ENCODE measurements at places on chromosomes 1 and 21.

DNA sequence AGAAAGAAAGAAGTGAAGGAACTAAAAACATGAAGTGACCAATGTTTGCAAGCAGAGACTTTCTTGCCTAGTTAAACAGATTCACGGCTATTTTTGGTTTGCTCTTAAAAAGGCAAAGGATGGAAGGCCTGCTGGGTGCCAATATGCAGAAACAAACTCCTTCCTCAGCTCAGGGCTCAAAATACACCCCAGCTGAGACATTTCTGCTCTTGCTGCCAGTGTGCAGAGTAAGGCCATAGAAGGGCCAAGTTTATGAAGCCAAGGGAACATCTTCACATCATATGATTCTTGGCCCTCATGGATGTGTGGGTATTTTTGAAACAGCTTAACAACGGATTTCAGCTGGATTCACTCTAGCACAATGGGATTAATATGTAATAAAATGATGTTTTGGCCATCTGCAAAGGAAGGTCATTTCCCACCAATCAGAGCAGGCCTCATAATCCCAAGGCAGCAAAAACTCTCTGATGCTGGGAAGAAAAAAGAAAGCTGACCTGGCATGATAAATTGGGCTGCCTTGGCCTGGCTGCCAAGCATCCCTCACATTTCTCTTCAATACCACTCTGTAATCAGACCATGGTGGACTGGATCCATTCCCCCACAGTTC is 70.7 kb downstream of the CAPZB start:
- no peak for DNase-seq

DNA sequence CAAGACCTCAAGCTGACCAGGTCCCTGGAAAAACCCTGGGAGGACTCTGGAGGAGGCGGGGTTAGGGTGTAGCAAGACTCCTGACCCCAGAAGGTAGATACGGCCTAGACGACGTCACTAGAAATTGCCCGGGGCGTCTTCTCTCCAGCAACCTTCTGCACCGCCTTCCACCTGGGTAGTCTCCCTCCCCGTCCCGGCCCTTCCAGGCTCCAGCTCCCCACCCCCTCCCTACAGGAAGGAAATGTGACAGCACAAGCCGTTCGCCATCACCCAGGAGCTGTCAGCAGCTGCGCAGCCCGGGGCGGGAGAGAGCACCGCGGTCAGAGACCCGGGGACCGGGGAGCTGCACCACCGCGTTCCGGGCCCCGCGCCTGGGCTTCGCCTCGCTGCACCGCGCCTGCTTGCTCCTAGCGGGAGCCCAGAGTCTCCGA is 20.0 kb downstream of the SERTAD4 start:
- peak; percentile 7 for DNase-seq

DNA sequence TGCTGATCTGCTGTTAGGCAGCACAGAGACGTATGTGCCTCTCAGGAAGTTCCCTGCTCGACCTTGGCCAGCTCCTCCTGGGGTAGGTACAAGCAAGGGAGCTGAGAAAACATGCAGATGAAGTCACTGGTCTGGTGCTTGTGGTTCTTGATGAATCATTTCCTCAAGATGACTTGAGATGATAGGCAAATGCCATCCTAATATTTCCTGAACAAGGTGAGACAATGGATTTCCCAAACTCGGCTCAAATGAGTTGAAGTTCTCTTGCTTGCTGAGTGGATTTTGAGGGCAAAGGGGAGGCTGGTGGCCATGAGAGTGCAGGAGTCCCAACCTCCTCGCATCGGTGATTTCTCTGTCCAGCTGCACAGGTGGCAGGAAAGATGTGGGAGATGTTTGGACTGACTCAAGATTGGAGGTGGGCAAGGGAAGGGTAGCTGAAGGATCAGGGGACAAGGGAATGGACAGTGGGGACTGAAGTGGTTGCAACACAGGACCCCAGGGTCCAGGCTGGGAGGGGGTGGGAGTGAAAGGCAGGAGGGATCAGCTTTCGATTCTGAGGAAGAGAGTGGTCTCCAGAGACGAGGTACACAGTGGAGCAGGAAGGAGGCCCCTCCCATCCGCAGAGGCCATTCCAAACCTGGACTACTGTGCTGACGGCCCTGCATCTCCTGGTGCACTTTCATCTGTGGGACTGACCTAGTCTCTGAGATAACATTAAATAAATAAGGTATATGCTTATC is 63.9 kb downstream of the CAPN2 start:
- no peak for DNase-seq

DNA sequence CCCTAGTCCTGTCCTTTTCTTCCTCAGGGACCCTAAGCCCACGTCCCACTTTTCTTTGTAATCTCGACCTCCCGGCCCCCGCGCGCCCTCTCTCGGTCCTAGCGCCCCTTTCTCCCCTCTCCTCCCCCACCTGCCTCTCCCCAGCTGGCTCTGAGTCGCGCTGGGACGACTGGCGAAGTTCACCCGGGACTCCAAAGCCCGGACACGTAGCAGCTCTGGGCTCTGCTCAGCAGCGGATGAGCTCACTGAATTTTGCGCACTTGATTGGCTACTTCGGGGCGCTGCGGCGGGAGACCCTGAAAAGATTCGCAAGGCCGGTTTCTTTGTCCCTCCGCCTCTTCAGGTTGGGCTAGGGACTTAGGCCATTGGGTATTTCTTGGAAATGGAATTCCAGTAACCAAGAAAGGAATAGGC is 16.3 kb upstream of the ACKR1 start:
- peak; percentile 81 for DNase-seq

- no peak for DNase-seq
Measured at GRCh38 chr1:156001662-156002171, 19.0 kb downstream of the SSR2 start.

- DNase-seq = no peak
Measured at GRCh38 chr1:230622151-230622550, 20.1 kb upstream of the COG2 start.

- DNase-seq = no peak
Measured at GRCh38 chr1:244060686-244061085, 9.6 kb downstream of the ZBTB18 start.

DNA sequence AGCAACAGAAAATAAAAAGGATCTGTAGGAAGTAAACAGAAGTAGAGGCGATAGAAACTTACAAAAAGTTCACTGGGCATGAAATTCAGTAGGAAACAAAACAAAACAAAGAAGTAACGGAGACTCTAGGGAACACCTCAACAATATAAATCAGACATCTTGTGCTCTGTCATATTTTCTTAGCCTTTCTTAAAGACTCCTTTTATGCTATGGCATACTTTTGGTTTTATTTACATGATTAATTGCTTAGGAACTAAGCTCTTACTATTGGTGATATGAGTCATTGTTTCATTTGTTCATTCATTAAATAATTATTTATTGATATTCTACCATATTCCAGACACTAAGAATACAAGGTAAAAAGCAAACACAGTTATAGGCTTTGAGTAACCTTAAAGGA is 126.6 kb downstream of the KCNT2 start:
- DNase-seq = no peak

GRCh38 chr1:30911059-30911954 is 2.7 kb upstream of the SDC3 start:
- peak; percentile 62 for DNase-seq

GRCh38 chr1:230206976-230207375 is 139.9 kb downstream of the GALNT2 start:
- DNase-seq = no peak

- DNase-seq = no peak
Measured at GRCh38 chr1:20470194-20470593, 15.8 kb downstream of the CAMK2N1 start.

- DNase-seq = no peak
Measured at GRCh38 chr1:37997256-37998088, 7.7 kb upstream of the SF3A3 start.

DNA sequence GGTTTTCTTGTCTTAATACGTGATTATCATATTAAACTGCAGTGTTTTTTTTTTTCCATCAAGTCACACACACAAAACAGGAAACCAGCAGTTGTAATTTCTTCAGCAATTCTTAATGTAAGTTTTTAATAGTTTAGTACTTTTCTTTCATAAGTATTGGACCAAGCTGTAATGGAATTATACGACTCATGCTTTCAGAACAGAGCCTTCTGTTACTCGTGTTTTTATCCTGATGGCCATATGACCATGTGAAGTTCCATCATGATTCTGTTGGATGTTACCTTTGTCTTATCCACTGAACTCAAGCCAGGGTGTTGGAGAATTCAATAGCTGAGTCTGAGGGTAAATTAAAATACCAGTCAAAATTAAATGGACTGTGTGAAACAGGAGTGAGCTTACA is 72.0 kb upstream of the S1PR1 start:
- no peak for DNase-seq

DNA sequence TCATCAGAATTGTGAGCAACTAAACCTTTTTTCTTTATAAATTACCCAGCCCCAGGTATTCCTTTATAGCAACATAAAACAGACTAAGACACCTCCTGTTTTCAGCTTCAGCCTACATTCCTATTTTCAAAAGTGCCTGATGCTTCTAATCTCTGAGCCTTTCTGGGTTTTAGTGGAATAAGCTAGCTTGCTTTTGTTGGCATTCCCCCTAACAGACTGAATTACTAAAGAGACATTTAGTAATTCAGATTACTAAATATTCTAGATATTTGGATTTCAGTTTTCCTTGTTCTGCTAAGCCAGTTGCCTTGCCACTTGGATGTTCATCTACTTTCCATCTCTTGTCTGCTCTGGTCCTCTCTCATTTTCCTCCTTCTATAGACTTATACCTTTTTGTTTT is 10.5 kb upstream of the GNG12 start:
- no peak for DNase-seq

DNA sequence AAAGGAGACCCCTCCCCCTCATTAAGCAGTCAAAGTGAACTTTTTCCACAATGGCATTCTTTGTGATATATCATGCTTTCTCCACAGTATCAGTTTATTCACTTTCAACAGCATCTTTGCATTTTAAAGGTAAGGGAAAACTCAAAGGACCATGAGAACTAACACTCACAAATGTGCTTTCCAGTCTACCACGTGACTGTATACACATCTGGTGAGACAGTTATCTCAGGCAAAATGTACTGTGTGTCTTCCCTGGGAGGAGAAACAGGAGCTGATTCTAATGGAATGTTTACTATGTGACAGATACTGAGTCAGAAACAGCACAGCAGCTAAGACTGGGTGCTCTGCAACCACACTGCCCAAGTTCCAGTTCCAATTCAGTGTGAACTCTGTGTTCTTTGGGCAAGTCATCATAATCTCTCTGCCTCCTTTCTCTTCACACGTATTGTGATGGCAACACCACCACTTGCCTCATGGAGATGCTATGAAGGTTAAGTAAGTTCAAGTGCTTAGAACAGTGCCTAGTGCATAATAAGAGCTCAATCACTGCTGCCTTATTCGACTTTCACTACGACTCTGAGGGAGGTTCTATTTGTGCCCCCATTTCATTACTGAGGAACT is 79.0 kb downstream of the SLC45A1 start:
- DNase-seq = no peak

DNA sequence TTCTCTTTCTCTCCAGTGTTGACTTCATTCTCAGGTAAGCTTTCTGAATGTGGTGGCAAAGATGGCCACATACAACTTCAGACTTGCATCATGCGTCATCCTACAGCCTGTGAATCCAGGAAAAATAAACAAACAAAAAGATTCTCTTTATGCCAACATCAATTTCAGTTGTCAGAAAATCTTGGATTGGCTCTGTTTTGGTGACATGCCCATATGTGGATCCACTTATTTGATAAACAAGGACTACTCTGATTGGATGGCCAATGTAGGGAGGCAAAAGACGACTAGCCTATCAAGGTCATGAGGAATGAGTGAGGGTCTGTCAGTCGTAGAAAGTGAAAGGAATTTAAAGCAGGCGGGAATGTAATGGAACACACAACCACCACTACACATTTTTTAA is 866.6 kb downstream of the USP25 start:
- no peak for DNase-seq

DNA sequence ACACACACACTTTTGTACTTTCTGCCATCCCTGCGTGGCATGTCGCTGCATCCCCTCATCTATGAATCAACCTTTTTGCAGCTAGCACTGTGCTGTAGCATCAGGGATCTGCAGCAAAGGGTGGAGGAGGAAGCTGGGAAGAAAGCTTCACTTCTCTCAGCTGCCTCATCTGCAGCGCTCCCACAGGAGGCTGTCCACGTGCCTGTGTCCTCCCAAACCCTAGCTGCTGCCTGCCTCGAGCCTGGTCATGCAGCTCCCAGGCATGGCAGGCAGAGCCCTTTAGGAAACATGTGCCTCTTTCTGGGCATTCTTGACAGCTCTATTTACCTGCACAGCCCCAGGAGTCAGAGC is 262.1 kb upstream of the SGIP1 start:
- no peak for DNase-seq

GRCh38 chr1:100927276-100927675 is 31.4 kb downstream of the SLC30A7 start:
- no peak for DNase-seq

DNA sequence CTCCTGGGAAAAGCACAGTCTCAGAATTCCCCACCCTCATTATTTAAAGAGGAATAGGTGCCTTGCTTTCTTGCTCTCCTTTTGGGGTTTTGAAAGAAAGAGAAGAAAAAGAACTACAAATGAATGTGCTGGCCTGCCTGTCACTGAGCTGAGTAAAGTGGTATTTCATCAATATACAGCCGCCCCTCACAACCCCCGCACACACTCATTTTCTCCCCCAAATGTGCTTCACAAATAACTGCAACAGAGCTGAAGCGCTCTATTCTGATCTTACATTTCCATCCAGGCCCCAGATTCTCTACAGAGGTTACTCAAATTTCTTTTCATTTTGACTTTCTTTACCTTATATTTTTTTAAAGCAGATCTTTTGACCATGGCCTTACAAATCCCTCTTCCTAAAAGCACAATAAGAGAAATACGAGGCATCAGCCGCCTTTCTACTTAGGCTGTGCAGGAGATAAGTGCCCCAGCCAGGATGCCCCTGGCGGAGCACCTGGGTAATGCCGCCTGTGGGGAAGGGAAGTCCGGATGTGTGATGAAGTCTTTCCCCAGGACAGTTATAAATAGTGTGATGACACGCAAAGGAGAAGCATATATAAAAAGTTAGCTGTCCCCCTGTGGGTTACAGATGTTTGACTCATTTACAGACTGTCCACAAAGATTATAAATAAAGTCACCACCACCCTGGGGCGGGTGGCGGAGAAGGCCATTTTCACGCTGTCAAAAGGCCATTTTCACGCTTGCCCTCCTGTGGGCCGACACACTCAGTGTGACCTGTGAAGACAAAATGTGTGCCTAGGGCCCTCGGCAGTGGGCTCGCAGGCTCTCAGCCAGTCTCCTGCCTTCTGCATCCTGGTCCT is 6.5 kb downstream of the KCNN3 start:
- peak; percentile 68 for DNase-seq

GRCh38 chr1:112983537-112984131 is 27.6 kb upstream of the SLC16A1 start:
- DNase-seq = peak; percentile 26

- peak; percentile 22 for DNase-seq
Measured at GRCh38 chr21:41366522-41367151, 4.8 kb downstream of the MX2 start.
